ENCODE measurements at places on chromosomes 5 and 9.

GRCh38 chr5:173291722-173292658 lies 36.2 kb downstream of the STC2 start:
- DNase-seq = no peak

DNA sequence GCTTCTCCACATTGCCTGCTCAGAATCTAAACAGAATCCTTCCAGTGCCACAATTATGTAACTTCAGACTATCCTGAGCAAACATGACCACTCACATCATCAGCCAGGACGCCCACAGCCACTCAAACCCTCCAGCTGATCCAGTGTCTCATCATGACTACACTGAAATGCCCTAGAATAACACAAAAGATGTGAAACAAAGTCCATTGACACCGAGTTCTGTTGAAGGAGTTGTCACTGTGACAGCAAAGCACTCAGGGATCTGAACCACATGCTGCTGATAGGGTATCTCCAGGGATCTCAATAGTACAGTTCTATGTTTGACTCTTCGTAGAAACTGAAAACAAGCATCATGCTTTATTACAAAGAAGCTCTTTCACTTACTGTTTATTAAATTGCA lies 150.2 kb downstream of the GABBR2 start:
- no peak for DNase-seq

DNA sequence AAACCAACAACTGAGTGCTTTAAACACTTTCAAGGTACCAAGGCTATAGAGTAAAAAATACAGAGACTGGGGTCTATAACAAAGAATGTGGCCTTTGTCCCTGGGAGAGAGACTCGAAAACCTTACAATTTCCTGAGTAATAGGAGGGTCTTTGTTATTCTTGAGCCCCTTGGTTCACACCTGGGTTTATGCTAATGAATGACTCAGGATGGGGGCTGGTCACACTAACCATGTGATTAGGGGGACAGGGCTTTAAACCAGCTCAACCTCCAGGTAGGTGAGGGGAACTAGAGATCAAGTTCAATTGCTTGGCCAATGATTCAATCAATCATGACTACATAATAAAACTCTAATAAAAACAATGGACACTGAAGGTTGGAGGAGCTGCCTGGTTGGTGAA lies 50.2 kb downstream of the PLPP1 start:
- no peak for DNase-seq

DNA sequence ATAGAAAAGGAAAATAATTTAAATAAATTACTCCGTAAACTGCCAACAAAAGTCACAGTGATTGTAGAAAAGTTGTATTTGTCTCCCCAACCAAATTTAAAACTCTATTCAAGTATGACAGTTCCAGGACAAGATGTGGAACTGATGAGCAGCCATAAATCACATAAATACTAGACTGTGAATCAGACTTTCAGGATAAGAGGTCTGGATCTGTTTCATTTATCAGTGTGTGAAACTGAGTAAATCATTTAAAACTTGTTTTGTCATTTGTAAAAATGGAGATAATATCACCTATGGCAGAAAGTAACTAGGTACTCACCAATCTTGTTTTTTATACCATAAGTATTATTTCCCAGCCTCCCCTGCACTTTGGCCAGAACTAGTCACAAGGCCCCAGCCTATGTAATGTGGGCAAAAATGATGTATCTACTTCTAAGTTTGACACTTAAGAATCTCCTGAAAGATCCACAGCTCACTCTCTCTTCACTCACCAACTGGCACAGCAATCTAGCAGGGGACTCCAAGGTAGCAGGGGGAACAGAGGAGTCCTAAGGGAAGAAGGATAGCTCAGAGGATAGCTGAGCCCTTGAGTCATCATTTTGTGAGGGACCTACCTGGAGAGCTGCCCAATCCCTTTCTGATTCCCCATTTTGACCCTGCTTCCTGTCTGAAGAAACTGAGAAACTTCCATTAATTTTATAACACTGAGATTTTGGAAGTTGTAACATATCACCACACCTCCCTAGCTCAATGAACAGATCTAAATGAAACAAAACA lies 31.6 kb downstream of the TMEM161B start:
- DNase-seq = no peak

- no peak for DNase-seq
Measured at GRCh38 chr9:2018764-2019558, 3.8 kb downstream of the SMARCA2 start.

DNA sequence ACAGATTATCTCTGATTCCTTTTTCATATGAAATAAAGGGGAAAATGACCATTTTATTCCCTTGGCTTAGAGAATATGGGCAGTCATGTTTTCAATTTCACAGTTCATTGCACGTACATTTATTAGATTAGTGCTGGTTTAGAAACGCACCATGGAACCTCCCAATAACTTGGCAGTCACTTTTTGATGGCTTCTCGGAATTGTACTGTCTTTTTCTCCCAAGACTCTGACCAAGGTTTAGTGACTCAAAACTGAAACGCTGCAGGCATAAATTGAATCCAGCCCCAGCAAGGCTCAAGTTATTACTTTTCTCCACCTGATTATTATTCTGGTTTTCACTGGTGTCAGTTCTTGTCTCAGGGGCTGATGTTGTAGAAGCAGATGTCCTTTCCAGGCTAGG lies 55.6 kb upstream of the EGFLAM start:
- DNase-seq = no peak

GRCh38 chr9:89597711-89598362 lies 7.0 kb upstream of the GADD45G start:
- DNase-seq = peak; percentile 73

GRCh38 chr5:132138260-132138659 lies 64.7 kb downstream of the CSF2 start:
- no peak for DNase-seq

GRCh38 chr9:15220658-15221318 lies 86.2 kb downstream of the TTC39B start:
- DNase-seq = no peak

DNA sequence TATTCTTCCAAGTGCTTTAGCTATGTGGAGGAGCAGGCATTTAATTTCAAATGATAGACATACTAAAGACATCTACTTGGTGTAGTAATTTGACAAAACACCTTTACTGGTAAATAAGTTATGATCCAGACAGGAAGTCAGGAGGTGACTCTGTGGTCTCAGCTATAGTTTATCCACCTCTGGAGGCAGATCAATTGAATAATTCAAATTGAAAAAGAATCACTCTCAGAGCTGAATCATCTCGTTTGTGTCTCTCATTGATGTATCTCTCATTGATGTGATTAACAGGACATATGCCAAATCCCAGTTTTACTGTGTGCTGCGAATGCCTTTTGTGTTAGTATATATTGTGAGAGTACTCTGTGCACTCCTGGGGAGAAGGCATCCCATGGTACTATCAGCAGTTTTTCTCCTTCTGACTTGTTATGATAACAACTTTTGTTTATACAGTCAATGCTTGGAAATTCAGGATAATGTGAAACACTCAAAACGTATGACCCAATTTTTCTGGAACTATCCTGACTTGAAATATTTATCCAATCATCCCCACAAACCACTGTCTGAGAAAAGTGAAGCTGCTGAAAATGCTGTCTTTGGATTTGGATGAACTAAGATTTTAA lies 48.5 kb upstream of the DAB2 start:
- DNase-seq = no peak

DNA sequence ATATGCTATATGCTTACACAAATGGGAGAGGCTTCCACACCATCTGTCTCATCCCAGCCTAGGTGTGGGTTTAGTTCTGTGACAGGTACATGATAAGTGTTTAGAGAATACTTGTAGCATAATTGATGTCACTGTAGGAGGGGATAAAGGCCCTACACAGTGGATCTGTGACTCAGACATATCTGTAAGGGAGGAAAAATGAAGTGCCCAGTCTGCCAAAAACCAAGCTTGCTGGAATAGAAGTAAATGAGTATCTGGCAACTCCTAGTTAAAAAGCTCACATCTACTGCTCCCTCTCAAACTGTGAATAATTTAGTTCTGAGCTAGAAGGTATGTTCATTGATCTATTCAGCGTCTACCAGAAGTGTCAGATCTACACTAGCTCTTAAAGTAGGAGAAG lies 38.9 kb upstream of the FAM174A start:
- no peak for DNase-seq

- peak; percentile 34 for DNase-seq
Measured at GRCh38 chr9:33288828-33289483, 1.4 kb upstream of the NFX1 start.

DNA sequence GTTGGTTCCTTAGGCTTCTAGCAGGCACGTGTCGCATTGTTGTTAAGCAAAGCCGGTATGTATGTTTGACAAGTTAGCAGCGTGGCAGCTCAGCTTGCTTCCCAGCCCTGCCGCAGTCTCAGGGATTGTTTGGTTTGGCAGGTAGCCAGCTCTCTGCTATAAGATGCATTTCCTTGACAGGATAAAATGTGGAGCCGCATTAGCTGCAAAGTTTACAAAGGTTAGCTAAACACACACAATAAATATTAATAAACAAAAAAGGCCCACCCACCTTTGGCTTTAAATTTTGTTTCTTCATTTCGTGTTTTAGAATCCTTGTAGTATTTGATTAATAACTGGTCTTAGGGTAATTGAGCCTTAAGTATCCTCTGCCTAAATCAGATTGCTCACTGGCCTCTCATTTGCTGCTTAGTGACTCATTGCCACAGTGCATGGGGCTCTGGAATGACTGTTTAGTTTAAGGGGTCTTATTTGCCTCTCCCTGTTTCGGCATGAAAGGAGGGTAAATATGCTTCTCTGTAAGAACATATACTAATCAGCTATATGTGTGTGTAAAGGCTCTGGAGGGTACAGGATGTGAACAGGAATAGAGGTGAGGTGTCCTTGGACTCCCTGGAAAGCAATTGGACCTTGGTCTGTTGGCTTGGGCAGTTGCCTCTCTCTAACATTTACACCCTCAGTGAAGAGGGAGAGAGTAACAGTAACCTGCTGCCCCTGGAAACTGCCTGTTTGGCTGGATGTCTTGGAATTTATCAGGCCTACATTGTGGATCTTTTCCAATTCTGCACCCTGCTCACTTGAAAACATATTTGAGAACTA lies 122.0 kb downstream of the GDNF start:
- no peak for DNase-seq

DNA sequence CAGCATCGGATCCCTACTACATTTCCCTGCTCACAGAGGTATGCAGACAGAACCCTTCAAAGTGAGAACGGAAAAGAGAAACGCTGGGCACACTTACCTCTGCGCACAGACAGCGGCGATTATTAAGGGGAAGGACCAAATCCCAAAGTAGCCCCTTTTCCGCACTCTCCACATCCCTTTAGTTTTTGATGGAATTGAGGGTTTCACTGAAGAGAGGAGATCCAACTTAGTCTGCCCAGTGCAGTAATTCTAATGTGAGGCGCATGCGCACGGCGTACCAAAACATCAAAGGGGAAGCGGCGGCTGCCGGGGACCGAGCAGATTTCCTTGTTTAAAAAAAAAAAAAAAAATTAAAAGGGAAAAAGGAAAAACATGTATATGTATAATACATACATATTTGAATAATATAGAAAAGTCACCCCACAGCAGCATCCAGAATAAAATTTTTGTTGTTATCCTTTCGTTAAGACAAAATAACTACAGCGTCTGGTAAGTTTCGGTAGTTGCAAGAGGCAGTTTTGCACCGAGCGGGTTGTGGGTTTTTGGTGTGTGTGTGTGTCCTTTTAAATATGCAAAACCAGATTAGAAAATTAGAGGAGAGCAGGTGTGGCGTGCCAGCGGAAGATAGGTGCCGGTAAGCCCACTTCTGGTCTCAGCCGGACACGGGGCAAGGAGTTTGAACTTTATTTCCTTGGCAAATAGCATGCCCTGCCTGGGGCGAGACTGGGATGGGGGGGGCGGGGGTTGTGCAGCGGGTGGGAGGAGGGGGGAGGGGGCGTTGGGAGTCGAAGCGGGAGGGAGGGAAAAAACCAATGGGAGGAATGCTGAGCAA lies at the start of gene GABRB2:
TSS of gene GABRB2 (minus strand) at position 256 of the 832 bp plus-strand sequence. CDS start at position 174, 82 bp downstream.
- peak; percentile 51 for DNase-seq

GRCh38 chr5:137782984-137783536 lies 28.9 kb upstream of the HNRNPA0 start:
- no peak for DNase-seq

- no peak for DNase-seq
Measured at GRCh38 chr9:133322701-133323100, 13.3 kb downstream of the SURF6 start.

GRCh38 chr9:68619636-68620035 lies 79.0 kb upstream of the TMEM252 start:
- DNase-seq = no peak

Data from NB4 (cell line).